ENCODE measurements at places on chromosomes 5 and 9.

DNA sequence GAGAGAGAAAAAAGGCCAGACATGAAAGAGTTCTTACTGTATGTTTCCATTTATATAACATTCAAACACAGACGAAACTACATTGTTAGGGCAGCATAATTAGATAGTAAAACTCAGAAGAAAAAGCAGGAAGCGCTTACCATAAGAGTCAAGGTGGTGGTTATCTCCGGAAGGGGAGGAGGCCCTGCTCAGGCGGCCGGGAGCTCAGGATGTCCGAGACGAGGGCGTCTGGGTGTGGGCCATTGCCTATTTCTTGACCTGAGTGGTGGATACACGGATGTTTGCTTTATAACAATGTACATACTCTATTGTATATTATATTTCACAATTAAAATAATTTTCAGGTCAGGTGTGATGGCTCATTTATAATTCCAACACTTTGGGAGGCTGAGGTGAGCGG lies 80.9 kb upstream of the COL5A1 start:
- DNase-seq = no peak

GRCh38 chr9:135858491-135859185 lies 48.7 kb downstream of the CAMSAP1 start:
- DNase-seq = no peak

GRCh38 chr9:91907484-91908292 lies 42.3 kb downstream of the ROR2 start:
- no peak for DNase-seq

DNA sequence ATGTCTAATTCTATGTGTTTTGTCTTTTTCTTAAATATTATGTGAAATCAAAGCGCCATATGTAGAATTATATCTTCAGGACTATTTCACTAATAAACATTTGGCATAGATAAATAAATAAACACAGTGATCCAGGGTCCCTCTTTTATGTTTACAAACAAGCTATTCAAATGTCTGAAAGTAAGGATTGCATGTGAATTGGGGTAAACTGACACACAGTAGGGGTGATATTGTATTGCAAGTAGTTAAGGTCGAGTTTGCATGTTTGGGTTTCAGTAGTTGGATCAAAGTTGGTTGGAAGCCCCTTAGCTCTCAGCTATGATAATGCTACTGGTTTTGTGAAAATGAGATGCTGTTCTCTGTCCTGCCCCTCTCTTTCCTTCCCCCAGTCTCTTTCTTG lies 11.4 kb downstream of the ISL1 start:
- DNase-seq = no peak

GRCh38 chr9:31542384-31543055 lies 841.9 kb upstream of the ACO1 start:
- peak; percentile 13 for DNase-seq

DNA sequence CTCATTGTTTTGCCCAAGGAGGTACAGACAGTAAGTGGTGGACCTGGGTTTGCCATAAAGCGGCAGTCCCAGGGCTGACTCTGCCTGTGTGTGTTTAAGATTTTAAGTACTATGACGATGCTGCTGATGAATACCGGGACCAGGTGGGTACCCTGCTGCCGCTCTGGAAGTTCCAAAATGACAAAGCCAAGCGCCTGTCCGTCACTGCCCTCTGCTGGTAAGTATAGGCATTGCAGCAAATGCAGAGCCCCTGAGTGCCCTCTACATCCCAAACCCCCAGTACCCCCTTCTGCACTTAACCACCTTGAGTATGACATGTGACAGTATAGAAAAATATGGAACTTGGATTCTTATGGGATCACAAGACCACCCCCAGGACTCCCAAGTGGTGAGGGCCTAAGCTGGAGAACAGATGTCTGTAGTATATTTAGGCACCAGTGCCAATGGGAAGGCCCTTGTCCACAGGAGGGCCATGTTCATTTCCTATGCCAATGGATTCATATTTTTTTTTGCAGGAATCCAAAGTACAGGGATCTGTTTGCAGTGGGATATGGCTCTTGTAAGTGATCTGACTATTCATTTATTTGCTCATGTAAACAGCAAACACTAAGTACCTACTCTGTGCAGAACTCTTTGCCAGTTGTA lies 22.0 kb downstream of the ENHO start:
- peak; percentile 85 for DNase-seq

DNA sequence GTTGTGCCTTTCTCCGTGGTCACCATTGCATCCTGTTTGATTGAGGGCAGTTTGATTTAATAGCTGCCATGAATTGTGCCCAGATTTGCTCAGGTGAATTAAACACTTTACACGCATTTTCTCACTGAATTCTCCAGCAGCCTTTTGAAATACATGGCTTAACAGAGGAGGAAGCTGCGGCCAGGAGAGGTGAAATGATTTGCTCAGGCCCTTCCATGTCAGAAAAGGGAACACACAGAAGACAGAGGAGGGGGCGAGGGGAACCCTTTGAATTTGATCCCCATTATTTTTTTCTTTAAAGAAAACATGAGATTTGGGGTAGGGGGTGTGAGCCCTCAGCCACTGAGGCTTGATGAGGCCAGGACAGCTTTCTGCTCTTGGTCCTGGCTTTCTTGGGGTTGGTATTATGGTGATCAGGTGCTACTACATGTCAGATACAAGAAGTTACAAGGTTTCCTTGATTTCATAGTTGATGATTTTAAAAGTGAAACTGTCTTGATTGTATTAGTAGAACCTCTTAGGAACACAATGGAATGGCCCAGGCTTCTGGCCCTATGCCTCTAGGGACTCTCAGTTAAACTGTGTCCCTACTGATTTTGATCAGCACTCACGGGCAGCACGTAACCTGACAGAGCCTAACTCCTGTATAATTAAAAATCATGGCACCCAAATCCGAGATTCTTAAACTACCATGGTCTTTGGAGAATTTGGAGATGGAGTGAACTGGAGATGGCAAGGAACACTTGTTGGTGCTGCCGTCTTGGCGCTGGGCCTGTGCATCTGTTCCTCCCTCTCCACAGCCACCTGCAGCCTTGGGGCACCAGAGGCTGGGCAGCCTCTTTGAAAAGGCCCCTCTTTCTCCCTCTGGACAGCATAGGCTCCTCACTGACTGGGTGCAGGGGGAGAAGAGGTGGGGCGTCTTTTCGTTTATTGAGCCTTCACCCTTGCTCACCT lies 107.9 kb downstream of the TRIO start:
- no peak for DNase-seq

- no peak for DNase-seq
Measured at GRCh38 chr5:26622947-26623346, 415.4 kb downstream of the CDH9 start.

- no peak for DNase-seq
Measured at GRCh38 chr5:30525353-30525752, 668.1 kb upstream of the CDH6 start.

GRCh38 chr5:143263272-143263810 lies 140.1 kb downstream of the NR3C1 start:
- no peak for DNase-seq

DNA sequence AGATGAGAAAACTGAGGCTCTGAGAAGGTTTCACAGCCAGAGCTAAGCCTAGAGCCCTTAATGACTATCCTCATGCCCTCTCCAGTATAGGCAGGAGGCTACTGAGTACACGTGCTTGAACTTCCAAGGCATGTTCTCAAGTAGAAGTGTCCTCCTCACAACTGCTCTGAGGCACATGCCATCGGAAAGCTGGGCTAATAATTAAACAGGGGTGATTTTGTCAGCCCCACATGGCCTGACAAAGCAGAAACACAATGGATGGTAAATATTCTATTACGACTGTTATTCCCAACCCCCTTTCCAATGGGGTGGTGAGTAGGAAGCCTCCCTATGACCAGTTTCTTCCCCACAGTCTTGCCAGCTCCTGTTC lies 34.3 kb downstream of the KCNIP1 start:
- no peak for DNase-seq

GRCh38 chr5:373710-374602 lies 52.4 kb downstream of the AHRR start:
- peak; percentile 77 for DNase-seq

- DNase-seq = no peak
Measured at GRCh38 chr5:120447706-120448239, 16.3 kb upstream of the PRR16 start.

DNA sequence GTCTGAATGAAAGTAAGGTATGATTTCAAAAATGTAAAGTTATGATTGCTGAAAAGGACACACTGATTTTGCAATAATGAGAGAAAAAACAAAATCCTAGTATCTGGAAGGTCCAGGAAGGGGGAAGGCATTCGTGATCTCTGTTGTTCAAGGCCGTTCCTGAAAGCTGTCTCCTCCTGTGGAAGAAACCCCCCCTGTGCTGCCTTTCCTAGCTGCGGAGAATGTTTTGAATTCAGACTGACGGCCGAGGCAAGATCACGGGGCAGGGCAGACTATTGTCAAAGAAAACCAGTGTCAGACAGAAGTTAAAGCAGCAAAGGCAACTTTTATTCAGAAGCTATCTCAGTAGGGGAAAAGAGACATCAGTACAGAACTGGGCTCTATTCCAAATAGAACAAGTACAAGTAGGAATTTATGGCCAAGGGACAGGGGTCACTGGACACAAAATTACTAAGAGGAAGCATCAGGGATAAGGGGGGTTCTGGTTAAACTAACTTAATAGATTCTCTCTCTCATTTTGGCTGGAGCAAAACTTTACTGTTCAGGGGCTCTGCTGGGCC lies 61.9 kb upstream of the IGFBPL1 start:
- no peak for DNase-seq

DNA sequence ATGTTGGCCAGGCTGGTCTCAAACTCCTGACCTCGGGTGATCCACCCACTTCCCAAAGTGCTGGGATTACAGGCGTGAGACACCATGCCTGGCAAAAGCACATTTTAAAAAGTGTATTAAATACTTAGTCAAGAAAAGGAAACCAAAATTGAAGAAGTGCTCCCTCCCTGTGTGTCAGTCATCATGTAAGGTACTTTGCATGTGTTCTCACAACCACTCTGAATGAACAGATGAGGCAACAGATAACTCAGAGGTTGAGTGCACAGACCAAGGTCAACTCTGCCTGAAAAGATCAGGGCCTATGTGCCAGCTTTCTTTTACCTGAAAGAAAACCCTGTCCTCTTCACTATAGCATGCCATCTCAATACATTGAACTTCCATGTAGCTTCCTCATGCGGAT lies 289.7 kb downstream of the MRPS30 start:
- DNase-seq = no peak

- DNase-seq = no peak
Measured at GRCh38 chr5:127562252-127562651, 44.8 kb downstream of the PRRC1 start.

- DNase-seq = no peak
Measured at GRCh38 chr9:120612218-120612617, 32.3 kb upstream of the CDK5RAP2 start.

GRCh38 chr5:79829260-79829659 lies 139.6 kb downstream of the CMYA5 start:
- peak; percentile 8 for DNase-seq

DNA sequence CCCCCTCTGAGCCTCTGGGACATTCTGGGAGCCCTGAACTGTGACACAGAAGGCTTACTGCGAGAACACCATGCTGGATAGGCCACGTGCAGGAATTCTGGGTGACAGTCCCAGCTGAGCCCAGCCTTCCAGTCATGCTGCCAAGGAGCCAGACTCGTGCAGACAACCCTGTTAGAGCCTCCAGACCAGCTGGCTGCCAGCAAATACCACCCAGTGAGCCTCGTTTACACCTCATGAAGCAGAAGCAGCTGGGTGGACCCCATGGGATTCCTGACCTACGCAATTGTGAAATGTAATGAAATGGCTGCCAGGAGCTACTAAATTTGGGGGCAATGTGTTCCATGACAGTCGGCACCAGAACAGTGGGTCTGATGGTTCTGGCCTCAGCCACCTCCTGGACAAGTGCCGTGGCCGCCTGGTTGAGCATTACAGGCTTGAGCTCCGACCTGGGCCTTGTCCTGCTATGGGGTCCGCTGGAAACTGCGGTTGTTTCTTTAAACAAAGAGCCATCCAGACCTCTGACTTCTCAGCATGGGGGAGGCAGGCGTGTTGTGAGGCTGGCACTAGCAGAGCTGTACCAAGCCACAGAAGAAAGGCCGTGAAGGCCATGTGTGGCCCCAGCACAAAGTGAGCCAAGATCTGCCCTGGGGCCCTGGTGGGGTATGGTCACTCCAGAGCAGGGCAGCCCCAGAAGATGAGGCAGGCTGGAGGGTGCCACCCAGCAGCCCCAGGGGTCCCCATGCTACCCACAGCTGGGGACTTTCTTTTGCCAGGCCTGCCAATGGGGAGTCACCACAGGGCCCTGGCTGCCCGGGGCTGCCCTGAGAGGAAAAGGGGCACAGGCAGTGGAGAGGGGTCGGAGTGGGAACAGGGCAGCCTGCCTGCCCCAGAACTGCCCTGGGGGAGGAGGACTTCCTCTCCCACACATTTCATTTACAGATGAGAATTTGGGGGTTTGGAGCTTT lies 19.3 kb upstream of the RXRA start:
- DNase-seq = no peak

DNA sequence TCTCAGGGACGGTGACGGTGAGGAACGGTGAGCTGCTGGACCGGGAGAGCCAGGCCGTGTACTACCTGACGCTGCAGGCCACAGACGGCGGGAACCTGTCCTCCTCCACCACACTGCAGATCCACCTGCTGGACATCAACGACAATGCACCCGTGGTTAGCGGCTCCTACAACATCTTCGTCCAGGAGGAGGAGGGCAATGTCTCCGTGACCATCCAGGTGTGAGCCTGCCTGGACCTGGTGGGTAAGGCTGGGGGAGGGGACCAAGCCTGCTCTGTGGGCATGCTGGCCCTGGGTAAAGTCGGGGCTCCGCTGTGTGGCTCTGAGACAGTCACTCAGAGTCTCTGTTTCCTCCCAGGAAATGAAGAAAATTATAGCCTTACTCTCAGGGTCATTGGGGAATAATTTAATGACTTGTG lies 29.3 kb downstream of the CDHR2 start:
- peak; percentile 41 for DNase-seq

GRCh38 chr9:98288881-98289280 lies 33.4 kb upstream of the TBC1D2 start:
- no peak for DNase-seq

DNA sequence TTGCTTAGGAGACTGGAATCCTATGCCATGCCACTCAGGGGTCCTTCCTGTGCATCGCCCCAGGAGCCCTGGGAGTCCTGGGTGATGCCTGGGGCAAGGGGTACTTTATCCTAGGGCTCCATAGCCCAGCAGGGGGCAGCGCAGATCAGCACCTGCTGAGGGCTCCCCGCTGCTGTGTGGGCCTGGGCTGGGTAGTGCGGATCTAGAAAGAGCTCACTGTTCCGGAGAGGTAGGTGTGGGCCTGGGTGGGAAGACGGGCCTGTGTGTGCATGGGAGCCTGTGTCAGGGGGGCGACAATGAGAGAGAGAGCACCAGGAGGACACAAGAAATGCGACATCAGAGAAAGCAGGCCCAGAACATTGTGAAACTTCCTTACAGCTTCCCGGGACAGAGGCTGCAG lies 11.4 kb upstream of the DAB2IP start:
- peak; percentile 46 for DNase-seq

DNA sequence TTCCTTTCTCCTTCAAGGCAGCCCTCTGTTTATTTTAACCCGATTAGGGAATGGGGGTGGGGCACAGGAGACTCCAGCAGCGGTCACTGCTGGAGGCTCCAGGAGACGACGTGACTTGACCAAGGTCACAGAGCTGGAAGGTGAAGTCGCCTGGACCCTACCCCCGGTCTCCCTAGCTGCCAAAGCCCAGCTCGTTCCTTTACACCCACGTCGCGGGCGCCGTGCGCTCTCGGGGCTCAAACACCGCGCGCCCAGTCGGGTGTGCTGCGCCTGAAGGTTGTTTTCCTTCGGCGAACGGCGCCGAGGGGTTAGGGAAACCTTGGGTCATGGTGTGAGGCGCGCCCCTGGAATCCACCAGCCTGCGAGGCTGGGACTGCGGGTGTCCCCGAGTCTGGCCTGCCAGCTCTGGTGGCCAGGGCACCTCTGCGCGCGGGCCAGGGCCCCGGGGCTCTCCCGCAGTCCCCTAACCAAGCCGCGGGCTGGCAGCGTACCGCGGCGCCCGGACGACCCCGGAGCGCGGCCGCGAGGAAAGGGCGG lies 747 bp upstream of the UNC5A start:
- no peak for DNase-seq
